Neuronal stem cell (in vitro differentiated cells): ENCODE measurements at places on chromosomes 5 and 9.

DNA sequence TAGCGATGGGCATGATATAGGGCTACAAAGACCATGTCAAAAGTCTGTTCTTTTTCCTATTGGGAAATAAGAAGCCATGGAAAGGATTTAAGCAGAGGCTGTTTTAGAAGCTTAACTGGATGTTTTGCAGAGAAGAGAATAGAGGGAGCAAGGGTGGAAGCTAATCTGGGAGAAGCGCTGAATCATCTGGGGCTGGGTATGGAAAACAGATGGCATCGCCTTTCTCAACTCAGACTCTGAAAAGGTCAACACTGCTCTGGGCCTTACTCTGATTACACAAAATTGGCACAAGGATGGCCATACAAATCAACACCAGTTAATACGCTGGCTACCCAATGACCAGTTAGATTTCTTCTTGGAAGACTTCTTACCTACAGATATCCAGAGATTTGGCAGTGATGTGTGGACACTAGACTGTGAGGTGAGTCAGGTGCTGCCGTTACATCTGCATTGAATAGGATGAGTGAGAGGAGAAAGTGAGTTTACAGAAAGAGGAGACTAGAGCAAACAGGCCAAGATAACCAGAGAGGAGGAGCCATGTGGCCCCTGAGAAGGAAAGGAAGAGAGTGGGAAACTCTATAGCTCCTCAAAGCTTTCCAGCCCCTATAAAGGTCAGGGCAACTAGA lies 6.2 kb upstream of the TCERG1 start:
- no peak for DNase-seq

DNA sequence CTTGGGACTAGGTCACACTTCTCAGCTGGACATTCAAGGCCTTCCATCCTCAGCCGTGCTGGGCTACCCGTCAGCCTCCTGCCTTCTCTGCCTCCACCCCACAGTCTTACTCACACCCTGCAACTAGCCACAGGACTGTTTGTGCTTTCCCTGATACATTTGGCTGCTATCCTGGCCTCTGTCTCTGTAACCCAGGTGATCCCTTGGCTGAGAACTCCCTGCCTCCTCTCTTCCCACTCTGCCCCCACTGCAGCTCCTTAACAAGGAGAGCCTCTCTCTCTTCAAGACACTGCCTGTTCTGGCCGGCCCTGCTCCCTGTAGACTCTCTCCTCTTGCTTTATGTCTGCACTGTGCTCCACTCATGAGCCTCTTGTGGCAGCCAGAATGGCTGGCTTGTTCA lies 120.6 kb downstream of the MSX2 start:
- no peak for DNase-seq

DNA sequence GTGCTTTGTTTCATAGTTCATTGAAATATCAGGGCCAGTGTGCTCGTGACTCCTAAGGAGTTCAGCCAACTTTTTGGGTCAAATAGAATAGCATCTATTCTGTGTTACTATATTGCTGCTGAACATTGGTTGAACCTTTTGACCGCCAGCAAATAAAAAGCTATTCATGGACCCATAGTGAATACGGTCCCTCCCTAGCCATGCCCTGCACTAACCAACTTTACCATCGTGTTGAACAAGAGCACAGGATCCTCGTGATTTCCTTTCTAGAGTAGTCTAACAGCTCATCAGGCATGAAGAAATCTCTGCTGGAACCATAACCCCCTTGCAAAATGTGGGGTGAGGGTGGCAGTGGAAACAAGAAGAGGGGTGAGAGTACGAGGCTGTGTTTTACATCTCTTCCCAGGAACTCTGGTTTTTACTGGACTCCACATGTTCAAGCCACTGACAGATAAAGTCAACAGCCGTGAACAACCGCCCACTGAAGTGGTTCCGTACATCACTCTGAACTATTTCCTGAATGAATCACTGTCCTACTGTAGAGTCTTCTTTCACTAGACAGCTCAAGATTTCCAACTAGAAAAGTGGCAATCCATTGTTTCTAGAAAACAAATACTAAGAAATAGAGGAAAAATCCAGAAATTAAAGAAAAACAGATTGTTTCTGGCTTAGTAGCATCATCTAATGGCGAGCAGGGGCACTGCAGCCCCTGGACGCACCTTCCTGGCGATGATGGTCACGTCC lies 70.1 kb upstream of the SPATA31E1 start:
- no peak for DNase-seq

DNA sequence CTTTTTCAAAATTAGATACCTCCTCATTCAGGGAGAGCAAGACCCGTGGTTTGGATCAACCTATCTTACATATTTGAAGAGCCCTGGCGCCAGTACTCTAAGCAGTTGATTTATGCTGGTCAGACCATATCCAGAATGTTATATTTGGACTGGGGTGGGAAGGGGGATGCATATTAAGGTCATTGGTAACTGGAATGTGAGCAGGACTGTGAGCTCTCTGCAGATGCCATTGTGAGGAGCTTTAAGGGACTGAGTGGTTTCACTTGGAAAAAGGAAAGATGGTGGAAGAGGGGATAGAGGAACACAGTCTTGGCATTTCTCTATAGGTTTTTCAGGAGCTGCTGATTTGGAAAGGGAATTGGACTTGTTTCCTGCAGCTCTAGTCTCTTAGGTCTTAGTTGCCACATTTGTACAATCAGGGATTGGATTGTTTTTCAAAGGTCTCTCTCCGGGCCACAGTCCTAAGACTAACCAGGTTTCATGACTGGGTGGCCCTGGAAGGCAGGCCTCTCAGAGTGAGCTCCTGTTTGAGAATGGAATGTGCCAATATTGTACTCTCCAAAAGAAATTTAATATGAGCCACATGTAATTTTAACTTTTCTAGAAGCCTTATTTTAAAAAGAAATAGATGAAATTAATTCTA lies 25.8 kb upstream of the F2R start:
- no peak for DNase-seq

DNA sequence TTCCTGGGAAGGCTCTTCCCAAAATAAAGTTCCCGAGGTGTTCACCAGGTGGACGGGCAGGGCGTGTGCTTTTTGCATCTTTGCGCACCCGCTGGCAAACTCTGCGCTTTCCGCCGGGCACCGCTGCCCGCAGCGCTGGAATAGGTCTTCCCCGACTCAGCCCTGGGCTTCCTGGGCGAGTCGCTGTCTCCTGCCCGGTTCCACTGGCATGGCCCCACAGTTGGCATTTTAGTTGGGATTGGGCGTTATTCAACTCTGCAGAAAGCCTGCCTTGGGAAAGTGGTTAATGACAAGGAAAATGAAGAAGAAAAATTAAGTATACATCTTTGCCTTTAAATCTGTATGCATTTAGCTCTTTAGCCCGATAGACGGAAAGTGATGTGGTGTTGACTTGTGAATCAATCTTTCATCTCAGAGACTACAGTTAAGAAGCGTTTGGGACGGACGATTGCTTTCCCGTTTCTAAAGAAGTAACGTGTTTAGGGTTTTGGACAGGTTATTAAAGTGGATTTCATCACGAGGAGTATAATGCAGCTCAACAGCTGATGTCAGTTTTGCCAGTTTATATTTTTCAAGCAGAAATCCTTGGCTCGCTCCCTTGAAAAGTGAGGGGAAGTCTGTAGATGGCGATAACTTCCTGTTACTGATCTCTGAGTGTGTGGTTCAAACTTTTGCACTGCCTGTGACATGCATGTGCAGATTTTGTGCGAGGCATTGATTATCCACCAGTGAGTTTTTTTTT lies 946 bp downstream of the ADCY2 start:
- DNase-seq = no peak

- DNase-seq = no peak
These were observed 171.5 kb downstream of the NXNL2 start for GRCh38 chr9:88706193-88707113.

DNA sequence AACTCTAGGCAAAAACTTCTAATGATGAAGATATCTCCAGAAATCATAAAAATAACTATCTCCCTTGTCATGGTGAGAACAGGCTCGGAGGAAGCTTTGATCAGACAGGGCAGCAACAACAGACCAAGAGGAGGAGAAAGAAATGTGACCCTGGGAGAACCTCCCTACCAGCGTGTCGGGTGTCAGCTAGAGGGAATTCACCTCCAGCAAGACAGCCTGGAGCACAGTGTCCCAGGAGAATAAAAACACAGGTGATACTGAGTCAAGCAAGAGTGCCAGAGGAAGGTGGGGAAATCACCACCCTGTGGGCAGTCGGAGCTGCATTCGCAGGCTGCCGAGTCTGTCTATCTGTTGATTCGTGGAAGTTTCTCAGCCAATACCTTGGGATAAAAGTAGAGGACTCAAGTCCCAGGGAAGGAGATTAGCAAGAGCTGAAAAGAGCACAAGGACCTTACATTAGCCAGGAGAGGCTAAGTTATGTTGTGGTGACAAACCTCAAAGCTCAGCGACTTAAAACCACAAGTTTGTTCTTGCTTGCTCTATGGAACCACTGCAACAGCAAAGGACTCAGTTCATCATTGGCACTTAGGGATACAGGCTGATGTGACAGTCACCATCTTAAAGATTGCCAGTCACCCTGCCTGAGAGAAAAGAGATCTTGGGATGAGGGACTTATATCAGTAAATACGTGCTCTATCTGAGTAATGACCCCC lies 598.3 kb downstream of the CCDC171 start:
- no peak for DNase-seq

DNA sequence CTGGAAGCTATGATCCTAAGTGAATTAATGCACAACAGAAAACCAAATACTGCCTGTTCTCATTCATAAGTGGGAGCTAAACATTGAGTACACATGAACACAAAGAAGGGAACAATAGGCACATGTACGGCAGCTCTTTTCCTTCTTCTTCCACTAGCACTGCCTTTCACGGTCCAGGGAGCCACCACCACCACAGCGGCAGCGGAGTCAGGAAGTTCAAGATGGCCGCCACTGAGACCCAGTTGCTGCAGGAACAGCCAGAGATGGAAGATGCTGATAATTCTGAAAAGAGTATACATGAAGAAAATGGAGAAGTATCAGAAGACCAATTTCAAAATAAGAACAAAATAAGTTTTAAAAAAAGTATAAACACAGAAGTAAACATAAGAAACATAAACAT lies 39.5 kb upstream of the TNFSF15 start:
- DNase-seq = no peak

DNA sequence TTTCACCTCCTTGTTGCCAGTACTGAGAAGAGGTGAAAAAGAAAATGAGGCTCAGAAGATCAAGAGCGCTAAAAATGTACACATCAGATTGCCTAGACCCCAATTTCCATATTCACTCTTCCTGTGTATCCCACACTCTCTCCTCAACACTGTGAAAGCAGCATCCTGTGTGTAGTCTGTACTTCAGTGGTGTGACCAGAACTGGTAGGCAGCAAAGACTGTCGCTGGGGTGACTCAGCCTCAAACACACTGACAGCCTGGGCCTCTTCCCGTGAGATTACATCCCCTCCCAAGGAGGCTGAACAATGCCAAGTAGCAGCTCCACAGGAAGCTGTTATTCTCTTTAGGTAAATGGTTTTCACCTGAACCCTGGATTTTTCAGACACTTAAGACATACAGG lies 135.5 kb downstream of the CCDC192 start:
- DNase-seq = no peak

DNA sequence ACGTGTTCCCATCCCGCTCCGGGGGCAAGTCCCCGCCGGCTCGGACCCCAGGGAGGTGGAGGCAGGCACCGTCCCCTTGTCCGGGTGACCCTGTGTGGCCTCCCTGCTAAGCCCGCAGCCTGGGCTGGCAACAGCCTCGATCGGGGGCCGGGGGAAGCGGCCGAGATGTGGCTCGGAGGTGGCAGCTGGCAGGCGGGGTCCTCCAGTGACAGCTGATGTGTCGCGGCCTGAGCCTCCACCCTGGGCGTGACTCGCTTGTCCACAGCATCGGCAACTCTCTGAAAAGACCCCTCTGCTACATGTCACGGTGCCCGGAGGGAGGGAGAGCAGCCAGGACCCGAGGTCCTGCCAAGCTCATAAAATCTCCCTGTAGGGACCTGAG lies 124.8 kb upstream of the IRX4 start:
- DNase-seq = no peak

DNA sequence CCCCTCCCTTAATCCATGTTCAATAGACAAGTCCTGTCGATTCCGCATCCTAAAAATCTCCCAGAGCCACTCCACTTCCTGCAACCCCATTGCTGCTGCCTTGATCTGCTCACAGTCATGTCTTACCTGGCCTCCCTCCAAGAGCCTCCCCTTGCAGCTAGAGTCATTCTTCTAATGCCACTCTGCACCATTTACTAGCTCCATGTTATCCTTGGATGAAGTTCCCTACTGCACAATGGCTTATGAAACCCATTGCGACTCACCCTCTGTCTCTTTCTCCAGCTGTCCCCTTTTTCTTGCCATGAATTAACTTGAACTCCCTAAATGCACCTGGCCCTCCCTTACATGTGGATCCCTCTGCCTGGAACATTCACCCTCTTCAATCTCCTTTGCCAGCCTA lies 39.5 kb downstream of the MEGF10 start:
- DNase-seq = no peak

DNA sequence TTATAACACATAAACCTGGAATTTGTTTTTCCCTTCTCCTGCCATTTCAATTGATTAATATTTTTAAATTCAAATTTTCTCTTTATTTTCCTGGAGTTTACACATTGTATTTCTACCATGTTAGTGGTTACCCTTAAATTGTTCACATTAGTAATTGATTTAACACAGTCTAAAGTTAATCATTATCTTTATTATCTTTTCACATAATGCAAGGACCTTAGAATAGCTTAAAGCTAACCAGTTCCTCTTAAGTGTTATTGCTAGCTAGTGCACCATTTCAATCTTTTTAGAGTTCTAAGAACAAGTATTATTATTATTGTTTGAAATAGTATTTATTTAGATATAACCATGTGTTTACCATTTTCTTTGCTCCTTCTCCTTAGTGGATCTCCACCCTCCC lies 251.2 kb upstream of the FBXL7 start:
- no peak for DNase-seq

GRCh38 chr5:158610051-158610415 lies 489.7 kb downstream of the EBF1 start:
- DNase-seq = no peak

GRCh38 chr5:133840168-133840567 lies 128.3 kb downstream of the C5orf15 start:
- DNase-seq = no peak

- peak; percentile 65 for DNase-seq
These were observed 30.0 kb upstream of the STOM start for GRCh38 chr9:121399883-121400607.

- DNase-seq = no peak
These were observed 189.4 kb downstream of the IRX2 start for GRCh38 chr5:2562036-2562435.

- peak; percentile 61 for DNase-seq
These were observed 32.6 kb upstream of the TMOD1 start for GRCh38 chr9:97468658-97469448.

- DNase-seq = no peak
These were observed 26.4 kb downstream of the LPCAT1 start for GRCh38 chr5:1497242-1497777.

GRCh38 chr5:72815580-72816283 lies 729 bp upstream of the TNPO1 start:
- DNase-seq = no peak
